ENCODE measurements at places on chromosomes 7 and 10. TPM values are rescaled to one million over a fixed set of nuclear protein-coding genes. Genes with fewer than 3 reads are reported as not detected.
A peak's percentile ranks its signal among the peaks of the same experiment; 100 is the strongest.

VSTM2A gene
- total RNA-seq, result not detected

SPDYE16 gene
- not detected for total RNA-seq

CLDN15 gene
- 2.5 TPM for total RNA-seq

ANK3 gene
- 257 TPM for total RNA-seq

SLC13A1 gene
- not detected for total RNA-seq

GIMAP2 gene
- total RNA-seq, result 4.6 TPM

MRLN gene
- not detected for total RNA-seq

HTR5A gene
- total RNA-seq, result not detected

PLXDC2 gene
- total RNA-seq, result 18.7 TPM

CTTNBP2 gene
- total RNA-seq, result 0.31 TPM

NUPR2 gene
- total RNA-seq, result not detected

LIPJ gene
- total RNA-seq, result not detected

OPN1SW gene
- not detected for total RNA-seq

ZNF117 gene
- 3.7 TPM for total RNA-seq

ATP6V0E2 gene
- 55.4 TPM for total RNA-seq

DNA2 gene
- 2.6 TPM for total RNA-seq

MEST gene
- 5.3 TPM for total RNA-seq

CALHM2 gene
- 8.2 TPM for total RNA-seq

- DNase-seq, result peak; percentile 60
Measured at GRCh38 chr10:66927971-66928770, 2.3 kb downstream of the LRRTM3 start.

DNA sequence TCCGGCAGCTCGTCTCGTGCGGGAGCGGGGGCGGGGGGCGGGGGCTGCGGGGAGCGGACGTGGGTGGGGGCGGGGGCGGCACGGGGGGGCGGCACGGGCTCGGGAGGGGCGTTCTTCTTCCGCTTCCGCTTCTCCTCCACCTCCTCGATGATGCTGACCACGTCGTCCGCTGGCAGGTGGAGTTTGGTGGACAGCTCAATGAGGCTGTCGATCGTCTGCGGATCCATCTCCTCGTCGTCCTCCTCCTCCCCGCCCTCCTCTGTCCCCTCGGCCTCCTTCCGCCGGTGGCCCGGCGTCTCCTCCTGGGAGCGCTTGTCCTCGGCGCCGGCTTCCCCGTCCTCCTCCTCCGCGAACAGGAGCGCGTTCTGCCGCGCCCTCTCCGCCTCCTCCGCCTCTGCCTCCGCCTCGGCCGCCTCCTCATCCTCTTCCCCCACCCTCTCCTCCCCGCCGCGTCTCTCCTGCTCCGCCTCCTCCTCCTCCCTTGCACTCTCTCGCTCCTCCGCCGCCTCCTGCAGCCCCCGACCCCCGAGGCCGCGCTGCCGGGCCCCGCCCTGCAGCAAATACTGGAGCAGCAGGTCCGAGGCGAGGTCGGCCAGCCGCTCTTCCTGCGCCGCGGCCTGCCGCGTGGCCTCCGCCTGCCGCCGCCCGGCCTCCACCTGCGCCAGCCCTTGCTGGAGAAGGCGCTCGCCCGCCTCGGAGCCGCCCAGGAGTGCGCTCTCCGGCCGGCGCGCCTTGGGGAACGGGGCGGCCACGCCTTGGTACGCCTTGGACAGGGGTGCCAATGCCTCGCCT, 1.9 kb downstream of the VGF start:
- no peak for DNase-seq

DNA sequence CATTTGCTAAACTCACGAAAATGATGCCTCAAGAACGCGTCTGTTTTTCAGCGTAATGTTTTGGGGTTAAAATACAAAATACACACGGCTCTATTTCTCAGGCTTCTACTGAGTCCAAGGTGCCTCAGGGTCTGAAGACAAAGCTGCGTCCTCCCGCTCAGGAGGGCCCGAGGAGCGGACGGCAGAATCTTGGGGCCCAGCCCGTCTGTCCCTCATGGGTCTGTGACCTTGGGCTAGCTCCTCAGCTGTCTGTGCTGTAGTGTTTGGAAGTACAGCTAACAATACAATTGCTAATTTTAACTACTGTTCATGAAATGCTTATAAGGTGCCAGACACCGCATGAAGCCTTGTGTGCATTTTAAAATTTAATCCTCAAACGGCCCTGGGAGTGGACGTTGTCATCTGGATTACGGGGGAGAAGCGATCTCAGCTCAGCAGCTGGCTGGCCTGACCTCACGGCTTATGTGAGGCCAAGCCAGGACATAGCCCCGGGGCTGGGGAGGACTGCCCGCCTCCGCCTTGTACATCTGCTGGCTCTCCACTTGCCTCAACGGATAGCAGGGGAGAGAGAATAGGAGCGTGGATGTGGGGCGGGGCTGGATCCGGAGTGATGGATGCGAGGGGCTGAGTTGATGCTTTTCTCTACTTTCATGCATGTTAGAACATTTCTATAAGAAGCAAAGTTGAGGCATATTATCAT, 357.4 kb downstream of the GLRX3 start:
- no peak for DNase-seq

- peak; percentile 11 for DNase-seq
Measured at GRCh38 chr7:1360521-1360971, 98.7 kb downstream of the MICALL2 start.

- no peak for DNase-seq
Measured at GRCh38 chr7:191105-191980, 1.0 kb upstream of the FAM20C start.

- no peak for DNase-seq
Measured at GRCh38 chr7:133016604-133017003, 65.3 kb downstream of the CHCHD3 start.

DNA sequence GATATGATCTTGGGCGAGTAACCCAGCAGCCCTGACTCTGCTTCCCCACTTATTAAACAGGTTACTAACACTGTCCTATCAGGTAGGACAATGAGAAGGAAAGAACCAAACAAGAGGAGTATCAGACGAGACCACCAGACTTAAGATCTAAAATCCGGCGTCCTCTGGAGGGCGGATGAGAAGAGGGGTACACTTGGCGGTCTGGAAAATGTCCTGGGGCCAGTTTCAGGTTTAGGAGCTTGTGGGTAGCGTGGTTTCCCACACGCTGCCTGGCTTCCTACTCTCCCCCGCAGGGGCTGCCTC, 635 bp downstream of the ZNF32 start:
- no peak for DNase-seq

GRCh38 chr7:1228545-1229201, 4.0 kb upstream of the UNCX start:
- no peak for DNase-seq

- DNase-seq, result no peak
Measured at GRCh38 chr10:91690412-91690811, 57.5 kb upstream of the PPP1R3C start.

DNA sequence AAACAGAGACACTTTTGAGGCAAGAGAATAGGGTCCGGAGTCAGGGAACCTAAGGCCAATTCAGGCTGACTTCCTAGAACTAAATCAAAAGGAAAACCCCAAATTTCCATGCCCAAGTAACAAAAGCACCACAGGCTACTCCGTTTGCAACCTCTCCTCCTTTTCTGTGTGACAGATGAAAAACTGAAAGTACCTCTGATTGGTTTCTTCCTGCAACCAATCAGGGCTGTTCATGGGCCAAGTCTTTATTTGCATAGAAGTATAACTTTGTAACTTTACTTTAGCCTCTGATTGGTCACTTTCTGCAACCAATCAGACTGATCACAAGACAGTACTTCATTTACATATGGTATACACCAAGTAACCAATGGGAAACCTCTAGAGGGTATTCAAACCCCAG, 239.9 kb upstream of the KCND2 start:
- no peak for DNase-seq

- DNase-seq, result peak; percentile 78
Measured at GRCh38 chr10:71998840-71999194, 34.6 kb downstream of the CHST3 start.

GRCh38 chr10:13872411-13872810, 285.6 kb downstream of the PRPF18 start:
- no peak for DNase-seq

DNA sequence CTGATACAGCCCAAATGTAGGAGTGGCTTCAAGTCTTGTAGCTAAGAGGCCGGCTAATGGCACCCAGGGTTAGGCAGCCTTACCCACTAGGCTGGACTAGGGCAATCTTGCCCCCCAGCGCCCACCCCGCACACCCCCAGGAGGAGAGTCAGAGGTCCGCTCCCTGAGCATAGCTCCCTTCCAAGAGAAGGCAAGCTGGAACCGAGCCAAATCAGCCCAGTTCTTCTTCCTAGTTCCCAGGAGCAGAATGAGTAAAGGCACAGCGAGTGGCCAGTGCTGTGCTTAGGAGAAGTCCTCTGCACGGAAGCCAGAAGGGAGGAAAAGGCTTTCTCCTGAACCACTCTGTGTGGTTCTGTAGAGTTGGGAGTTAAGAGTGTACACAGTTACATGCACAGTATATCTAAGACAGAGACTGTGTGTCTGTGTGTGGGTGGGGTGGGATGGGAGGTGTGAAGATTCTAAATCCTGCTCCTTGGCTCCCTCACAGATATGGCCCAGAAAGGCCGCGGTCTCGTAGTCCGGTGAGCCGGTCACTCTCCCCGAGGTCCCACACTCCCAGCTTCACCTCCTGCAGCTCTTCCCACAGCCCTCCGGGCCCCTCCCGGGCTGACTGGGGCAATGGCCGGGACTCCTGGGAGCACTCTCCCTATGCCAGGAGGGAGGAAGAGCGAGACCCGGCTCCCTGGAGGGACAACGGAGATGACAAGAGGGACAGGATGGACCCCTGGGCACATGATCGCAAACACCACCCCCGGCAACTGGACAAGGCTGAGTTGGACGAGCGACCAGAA, 59.7 kb upstream of the PDCD4 start:
- DNase-seq, result peak; percentile 69

GRCh38 chr7:85135977-85136376, 50.9 kb downstream of the SEMA3D start:
- DNase-seq, result no peak

GRCh38 chr7:66348959-66349358, 143.8 kb downstream of the TPST1 start:
- no peak for DNase-seq

DNA sequence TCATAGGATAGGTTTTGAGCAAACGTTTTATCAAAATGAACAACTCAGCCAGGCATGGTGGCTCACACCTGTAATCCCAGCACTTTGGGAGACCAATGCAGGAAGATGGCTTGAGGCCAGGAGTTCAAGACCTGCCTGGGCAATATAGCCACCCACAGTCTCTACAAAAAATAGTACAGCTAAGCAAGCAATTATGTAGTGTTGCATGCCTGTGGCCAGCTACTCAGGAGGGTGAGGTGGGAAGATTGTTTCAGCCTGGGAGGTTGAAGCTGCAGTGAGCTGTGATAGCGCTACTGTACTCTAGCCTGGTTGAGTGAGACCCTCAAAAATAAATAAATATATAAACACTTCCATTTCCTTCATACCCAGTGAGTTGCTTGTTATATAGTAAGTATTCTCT, 67.1 kb downstream of the LSMEM1 start:
- no peak for DNase-seq

DNA sequence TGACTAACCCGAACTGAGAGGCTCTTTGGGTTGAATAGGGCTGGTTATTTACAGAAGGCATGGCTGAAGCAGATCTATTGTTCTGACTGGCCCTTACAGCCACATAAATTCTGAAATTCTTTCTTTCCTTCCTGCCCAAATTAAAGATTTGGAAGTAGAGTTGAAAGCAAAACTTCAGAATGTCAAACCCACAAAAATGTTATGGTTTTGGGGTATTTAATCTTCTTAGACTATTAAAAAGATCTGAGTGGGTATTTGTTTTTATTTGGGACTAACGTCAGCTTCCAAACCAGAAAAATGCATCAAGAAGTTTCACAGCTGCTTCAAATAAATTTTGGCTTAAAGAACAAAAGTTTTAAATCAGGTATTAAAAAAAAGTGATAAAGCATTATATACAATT, 124.5 kb downstream of the AHR start:
- DNase-seq, result no peak

- no peak for DNase-seq
Measured at GRCh38 chr7:157898802-157899505, 562.1 kb downstream of the DNAJB6 start.

DNA sequence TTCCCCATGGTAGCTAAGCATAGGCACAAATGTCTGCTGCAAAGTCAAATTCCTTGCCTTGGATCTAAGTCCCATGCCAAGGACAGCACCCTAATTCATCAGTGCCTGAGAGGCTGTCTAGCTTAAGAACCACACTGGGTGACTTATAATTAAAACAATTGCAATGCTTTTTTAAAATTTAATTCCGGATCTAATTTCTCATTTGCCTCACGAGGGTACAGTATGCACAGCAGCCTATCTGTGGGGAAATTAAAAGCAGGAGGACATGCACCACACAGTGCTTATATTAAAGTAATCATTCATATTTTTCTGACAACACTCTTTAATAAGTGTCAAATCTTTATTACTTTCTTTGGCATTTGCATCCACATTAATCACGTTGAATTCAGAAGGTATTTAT, 378.8 kb downstream of the GPAM start:
- no peak for DNase-seq

- no peak for DNase-seq
Measured at GRCh38 chr10:33279276-33279675, 55.2 kb downstream of the NRP1 start.

DNA sequence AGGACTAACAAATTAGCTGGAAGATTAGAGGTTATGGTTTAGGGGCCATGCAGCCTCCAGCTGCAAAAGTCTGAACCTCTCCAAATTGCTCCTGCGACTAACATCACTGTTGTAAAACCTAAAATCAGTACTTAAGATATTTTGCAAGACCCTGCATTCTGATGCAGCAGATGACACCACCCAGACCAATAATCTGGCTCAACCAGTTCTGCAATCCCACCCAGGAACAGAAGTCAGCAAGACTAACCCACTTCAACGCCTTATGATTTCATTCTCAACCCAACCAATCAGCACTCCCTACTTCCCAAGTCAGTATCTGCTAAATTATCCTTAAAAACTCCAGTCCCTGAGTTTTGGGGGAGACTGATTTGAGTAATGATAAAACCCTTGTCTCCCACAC, 250.8 kb upstream of the MBL2 start:
- DNase-seq, result no peak

GRCh38 chr7:23863209-23863787, 153.3 kb downstream of the STK31 start:
- no peak for DNase-seq

GRCh38 chr10:113539789-113540188, 13.1 kb upstream of the HABP2 start:
- DNase-seq, result no peak

GRCh38 chr10:60209874-60210570, 179.7 kb downstream of the ANK3 start:
- DNase-seq, result no peak

- no peak for DNase-seq
Measured at GRCh38 chr10:93514521-93514920, 18.1 kb downstream of the CEP55 start.

- no peak for DNase-seq
Measured at GRCh38 chr7:87171282-87171934, 19.2 kb downstream of the DMTF1 start.
